ENCODE measurements at places on chromosomes 12 and 14.

DNA sequence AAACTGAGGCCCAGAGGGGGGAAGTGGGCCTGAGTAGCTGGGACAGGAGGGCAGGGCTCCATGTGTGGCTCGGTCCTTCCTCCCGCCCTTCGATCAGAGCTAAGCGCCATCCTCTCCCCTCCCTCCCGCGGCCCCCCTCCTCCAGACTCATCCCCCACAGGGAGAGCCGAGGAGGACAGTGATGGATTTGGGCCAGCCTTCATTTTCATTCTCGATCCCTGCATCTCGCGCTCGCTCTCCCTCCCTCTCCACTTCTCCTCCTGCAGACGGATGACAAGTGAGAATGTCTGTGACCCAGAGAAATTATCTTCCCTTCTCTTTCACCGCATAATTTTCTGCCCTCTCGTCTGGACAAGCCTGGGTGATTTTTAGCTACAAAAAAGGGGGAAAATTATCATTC lies 183.3 kb downstream of the RBM19 start:
- no peak for DNase-seq

GRCh38 chr12:94659346-94659930 lies 9.1 kb upstream of the TMCC3 start:
- no peak for DNase-seq

- DNase-seq: no peak
Observed at GRCh38 chr14:102746634-102747438, 30.4 kb upstream of the TRAF3 start.

- no peak for DNase-seq
Observed at GRCh38 chr12:124479680-124480468, 87.5 kb downstream of the NCOR2 start.

GRCh38 chr12:18363321-18363720 lies 102.0 kb downstream of the PIK3C2G start:
- DNase-seq: no peak

DNA sequence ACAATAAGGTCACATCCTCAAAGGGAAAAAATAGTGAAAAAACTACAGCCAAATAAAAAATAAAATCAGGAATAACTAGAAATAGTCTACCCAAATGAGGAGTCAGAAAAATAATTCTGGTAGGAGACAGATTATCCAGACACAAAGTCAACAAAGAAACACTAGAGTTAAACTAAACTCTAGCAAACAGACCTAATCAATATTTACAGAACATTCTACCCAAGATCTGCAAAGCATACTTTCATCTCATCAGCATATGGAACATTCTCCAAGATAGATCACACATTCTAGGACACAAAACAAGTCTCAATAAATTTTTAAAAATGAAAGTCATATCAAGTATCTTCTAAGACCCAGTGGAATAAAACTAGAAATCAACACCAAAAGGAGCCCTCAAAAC lies 20.4 kb upstream of the TSPAN8 start:
- DNase-seq: no peak
